ENCODE measurements at places on chromosomes 7 and 10.

DNA sequence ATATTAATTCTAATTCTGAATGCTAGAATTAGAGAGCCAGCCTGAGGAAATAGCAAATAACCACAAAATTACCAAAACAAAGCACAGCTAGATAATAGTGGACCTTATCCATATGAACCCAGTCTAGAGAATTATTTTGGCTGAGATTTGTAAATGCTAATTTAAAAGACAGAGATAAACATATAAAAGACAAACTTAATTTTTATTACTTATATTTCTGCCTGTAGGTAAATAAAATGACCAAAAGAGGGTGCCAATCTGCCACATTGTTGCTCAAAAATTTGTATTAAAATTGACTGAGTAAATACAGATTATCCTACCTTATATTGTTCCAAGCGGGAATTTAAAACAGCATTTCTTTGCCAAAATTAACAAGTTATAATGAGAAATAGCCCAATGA is 20.2 kb downstream of the RTKN2 start:
- no peak for DNase-seq

DNA sequence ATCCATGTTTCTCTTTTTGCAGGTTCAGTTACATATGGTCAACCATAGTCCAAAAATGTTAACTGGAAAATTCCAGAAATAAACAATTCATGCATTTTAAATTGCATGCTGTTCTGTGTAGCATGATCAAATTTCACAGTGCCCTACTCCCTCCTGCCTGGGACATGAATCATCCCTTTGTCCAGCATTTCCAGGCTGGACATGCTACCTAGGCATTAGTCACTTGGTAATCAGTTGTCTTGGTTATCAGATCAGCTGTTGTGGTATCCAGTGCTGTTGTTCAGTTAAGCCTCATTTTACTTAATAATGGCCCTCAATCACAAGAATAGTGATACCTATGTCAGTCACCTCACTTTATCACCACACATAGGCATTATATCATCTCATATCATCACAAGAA is 7.3 kb upstream of the PNLIP start:
- DNase-seq: no peak

GRCh38 chr7:150685219-150686029 is at the start of gene GIMAP2:
TSS of gene GIMAP2 (plus strand) at chr7:150685706. CDS start at chr7:150687060, 1,354 bp downstream.
- no peak for DNase-seq

GRCh38 chr7:123918309-123918708 is 6.7 kb upstream of the SPAM1 start:
- no peak for DNase-seq

- DNase-seq: no peak
Observed at GRCh38 chr7:123216825-123217224, 17.1 kb upstream of the SLC13A1 start.

DNA sequence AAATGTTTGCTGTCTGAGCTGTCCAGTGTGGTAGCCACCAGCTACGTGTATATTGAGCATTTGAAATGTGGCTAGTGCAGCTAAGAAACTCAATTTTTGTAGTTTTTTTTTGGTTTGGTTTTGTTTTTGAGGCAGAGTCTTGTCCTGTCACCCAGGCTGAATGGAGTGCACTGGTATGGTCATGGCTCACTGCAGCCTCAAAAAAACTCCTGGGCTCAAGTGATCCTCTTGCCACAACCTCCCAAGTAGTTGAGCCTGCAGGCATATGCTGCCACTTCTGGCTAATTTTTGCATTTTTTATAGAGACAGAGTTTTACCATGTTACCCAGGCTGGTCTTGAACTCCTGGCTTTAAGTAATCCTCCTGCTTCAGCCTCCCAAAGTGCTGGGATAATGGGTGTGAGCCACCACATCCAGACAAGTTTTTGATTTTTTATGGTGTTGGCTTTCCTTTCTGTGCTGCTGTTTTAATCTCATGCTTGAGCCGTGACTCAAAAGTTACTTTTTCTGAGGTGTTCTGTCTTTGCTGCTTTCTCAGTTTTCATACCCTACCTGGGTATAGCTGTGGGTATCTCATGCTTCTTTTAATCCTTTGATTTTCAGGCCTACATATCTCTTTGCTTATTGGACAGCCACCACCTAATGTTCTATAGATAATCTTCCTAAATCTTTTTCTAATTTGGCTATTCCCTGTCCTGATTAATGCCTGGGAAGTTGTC is 16.0 kb downstream of the WAC start:
- no peak for DNase-seq

DNA sequence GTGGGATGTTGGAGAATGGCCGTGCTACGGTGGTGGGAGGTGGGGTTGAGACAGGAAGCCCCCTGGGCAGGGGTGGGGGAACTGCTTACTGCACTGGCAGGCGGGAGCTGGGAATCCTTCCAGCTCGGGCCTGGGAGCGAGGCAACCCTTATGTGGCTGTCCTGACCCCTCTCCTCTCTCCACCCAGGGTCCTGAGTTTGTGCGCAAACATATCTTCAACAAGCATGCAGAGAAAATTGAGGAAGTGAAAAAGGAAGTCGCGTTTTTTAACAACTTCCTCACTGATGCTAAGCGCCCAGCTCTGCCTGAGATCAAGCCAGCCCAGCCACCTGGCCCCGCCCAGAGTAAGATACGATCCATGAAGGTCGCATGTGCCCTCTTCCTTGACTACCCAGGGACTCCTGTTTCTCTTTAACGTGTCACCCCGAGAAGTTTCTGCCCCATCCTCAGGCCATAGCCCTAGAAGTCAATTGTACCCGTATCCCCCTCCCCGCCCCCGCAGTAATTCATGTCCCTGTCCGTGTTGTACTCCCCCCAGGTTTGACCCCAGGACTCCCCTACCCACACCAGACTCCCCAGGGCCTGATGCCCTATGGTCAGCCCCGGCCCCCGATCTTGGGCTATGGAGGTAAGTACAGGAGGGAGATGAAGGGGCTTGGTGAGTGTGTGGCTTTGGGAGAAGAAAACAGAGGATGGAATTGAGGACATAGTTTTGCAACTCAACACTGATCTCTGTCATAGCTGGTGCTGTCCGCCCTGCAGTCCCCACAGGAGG is 1.8 kb downstream of the UFSP1 start:
- no peak for DNase-seq

DNA sequence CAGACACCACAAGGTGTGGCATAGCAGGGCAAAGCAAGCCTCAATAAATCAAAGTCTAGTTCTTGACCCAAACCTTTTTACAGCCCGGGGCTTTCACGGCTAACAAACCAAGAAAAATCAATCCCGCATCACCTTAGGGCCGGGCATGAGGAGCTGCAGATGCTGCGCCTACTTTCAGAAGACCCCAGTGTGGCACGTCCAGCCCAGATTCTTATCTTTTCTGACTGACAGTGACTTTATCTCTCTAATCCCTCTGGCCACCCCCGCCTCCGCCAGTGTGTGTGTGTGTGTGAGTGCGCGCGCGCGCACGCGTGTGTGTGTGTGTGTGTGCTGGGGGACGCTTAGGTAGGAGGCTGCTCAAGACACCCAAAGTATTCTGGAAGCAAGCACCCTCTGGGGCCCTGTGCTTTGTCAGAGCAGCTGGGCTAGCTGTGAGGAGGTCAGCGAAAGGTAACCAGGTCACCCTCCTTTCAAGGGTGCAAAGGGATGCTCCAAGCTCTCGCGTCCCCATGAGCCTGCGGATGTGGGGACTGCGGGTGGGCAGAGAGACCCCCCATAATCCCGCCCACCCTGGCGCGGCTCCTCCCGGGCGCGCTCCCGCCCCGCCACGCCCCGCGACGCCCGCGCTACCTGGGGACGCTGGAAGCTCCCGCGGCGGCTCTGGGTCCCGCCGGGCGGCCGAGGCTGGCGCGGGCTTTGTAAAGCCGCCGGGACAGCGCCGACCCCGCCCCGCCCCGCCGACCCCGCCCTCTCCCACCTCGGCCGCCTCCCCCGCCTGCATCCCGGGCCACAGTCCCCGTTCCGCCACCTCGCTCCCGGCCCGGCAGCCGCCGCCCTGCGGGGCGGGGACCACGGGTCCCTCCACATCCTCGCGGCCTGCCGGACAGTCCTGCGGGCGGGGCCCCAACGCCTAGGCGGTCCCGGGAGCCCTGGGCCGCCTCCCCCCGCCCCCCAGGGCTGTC is 57.1 kb upstream of the RHOBTB1 start:
- no peak for DNase-seq

- no peak for DNase-seq
Observed at GRCh38 chr10:102020938-102021337, 35.0 kb downstream of the ARMH3 start.

DNA sequence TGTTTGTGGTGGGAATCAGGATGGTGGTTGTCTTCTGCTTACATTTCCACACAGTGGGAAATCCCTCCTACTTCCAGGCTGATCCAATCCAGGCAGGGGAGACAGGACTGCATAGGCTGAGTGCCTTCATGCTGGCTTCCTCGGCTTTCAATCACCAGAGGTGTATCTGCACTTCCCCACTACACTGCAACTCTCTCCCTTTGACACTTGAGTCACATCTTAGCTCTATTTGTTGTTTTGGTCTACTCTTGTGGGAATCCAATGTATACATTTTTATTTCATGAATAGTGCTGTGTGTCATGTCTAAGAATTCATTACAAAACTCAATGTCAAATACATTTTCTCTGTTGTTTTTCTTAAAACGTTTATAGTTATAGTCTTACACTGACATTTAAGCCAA is 735.6 kb downstream of the XPNPEP1 start:
- no peak for DNase-seq

DNA sequence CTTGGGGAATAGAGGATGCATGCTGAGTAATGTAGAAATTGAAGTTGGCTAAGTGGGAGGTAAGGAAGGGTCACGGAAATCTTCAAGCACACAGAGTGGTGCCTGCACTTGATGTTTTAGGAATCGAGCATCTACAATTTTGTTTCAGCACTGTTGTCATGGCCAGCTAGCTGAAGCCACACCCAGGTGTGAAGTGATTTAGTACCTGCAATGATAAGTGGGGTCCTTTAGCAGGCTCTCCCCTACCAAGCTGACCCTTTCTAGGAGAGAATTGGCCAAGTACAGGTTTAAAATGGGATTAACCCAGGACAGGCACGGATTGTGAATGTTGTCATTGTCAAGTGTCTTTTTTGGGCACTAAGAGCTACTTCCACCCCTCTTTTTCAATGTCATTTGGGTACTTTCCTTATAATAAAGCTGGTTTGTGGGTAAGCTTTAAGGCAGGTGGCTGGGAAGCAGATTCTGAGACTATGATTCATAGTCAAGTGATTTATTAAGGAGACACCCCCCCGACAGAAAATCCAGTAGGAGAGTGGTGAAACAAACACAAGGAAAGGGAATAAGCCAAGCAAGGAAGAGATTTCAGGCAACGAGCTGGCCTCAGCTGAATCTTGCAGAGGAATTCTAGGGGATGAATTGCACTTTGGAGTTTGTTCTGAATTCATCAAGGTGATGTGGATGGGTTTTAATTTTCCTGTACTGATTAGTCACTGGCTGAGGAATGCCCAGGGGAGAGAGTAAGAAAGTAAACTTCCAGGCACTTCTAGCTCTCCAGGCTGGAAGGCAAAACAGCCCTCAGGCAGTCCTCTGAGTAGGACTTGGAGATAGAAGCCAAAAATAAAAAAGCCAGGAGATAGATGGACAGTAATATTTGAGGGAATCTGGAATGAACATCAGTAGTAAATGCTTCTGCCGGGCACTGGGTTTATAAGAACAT is 1128.4 kb downstream of the SORCS3 start:
- DNase-seq: no peak

DNA sequence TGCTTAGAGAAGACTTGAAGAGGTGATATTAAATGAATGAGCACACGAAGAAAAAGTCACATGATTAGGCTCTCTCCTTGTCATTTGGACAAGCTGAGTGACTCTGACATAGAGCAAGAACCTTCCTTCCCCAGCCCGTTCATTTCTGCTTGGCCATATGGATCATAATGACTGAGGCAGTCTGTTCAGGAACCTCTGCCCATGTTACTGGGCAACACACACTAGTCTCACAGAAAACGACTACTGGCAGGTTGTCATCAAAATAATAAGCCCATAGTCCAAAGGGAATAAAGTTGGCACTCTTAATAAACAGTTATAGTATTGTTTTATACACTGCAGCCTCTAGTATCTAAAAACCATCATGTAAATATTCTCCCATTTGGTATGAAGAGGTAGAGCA is 635.0 kb downstream of the REEP3 start:
- no peak for DNase-seq

DNA sequence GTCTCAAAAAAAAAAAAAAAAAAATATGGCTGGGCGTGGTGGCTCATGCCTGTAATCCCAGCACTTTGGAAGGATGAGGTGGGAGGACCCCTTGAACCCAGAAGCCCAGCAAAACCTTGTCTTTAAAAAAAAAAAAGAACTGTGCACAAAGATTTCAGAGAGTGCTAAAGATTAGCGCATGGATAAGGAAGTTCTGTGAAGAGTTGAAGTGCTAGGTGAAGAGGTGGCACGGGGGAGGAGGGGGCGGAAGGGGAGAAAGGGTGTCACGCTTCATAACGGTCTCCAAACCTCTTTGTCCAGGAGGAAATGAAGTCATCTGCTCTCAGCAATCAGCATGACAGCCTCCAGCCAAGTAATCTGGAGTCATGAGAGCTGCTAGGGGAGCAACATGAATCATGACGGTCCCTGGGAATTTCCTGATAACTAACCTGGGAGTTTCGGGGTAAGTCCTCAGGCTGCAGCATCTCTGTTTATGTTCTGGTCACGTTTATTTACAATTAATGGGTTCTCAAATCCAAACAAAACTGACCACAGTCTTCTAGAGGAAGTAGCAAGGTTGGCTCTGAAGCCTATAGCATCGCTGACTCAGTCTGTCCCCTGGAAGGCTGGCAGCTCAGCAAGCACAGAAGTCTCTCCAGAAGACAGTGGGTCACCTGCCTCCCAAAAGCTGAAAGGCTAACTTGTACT is 1.9 kb upstream of the PLAU start:
- DNase-seq: no peak

- DNase-seq: no peak
Observed at GRCh38 chr7:98569691-98570337, 47.3 kb upstream of the NPTX2 start.

DNA sequence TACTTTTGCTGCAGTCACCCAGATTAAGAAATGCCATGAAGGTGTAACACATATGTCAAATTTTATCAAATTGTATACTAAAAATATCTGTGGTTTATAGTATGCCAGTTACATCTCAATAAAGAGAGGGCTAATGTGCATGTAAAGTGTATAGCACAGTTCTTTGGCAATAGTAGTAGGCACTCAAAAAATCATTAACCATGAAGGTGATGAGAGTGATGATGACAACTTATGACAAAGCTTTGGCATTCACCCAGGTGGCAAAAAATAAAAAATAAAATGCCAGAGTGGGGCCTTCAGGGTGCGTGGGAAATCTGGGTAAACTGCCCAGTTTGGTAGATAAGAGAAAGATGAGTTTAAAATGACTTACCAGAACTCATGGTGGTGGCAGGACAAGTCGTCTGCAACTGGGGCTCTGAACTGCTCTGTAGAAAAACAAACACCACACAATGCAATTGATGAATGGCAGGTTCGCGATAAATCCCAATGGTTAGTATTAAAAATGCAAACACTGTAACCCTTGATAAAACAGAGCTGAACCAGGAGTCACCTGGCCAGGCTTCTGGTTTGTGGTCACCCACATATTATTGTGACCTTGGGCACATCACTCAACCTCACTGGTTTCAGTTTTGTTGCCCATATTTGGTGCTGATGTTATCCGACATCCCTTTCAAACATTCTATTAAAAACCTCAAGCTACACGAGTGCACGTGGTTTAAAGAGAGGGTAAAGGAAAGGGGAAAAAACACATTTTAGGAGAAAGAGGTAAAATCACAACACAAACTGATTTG is 120.2 kb downstream of the SORBS1 start:
- DNase-seq: no peak
